ENCODE measurements at places on chromosomes 2 and 18. TPM values are rescaled to one million over a fixed set of nuclear protein-coding genes. Genes with fewer than 3 reads are reported as not detected.

IRS1 gene
- polyA plus RNA-seq: 3.7 TPM

DGUOK gene
- 104 TPM for polyA plus RNA-seq

CDH7 gene
- polyA plus RNA-seq: not detected

ALK gene
- polyA plus RNA-seq: 0.13 TPM

NEB gene
- polyA plus RNA-seq: 0.42 TPM

MRPL19 gene
- 31.6 TPM for polyA plus RNA-seq

ZNF521 gene
- 1.8 TPM for polyA plus RNA-seq

IL1R2 gene
- polyA plus RNA-seq: 6.9 TPM

SERPINB3 gene
- polyA plus RNA-seq: 1.1 TPM

SPATA3 gene
- not detected for polyA plus RNA-seq

TRIM43 gene
- polyA plus RNA-seq: not detected

All from adipose tissue (tissue), 3 donors.